ENCODE measurements at places on chromosomes 7 and 10.

DNA sequence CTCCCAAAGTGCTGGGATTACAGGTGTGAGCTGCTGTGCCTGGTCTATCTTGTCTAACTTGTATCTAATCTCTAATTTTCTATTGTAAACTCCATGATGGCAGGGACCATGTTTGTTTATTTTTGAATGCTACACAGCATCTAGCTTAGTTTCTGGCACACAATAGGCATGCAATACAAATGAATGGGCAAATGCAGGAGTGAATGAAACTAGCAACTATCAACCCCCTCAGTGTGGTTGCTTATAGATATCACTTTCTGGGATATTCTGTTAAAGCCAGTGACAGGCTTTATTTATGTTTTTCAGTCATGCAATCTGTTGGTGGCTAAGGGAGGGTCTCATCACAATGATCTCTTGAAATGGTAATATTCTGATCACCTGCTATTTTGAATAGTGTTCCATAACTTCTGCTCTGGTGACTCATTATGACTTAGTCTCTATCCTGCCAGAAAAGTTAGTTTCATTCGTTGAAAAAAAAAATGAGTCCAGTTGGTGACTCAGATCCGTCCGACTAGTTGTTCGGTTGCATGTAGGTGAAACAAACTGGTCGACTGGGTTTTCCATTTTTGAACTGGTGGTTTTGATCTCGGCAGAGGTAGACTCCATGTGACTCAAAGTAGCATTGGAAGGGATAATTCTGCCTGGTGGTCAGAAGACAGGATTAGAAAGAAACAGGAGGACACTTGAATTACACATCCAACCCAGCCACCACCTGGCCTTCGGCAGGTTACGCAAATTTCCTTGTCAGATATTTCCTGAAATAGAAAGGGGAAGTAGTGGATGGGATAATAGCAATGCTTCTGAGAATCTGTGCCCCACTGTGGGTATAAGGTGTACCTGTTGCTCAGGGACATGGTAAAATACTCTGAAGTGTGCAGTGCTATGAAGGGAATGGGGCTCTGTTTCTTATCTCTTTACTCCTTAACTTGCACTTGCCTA lies 76.8 kb downstream of the GATA3 start:
- no peak for DNase-seq

DNA sequence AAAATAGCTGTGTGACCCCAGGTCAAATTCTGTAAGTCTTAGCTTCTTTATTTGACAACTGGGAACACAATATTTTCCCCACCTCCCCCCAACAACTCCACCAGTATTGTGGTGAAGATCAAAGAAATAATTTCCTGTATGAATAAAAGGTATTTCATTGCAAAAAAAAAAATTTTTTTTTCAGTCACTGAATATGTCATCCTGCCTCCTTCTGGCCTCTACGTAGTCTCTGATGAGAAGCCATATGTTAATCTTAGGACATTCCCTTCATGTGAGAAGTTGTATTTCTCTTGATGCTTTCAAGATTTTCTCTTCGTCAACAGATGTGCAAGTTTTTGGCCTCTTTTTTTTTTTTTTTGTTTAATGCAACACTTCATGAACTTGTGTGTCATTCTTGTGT lies 33.0 kb downstream of the ZNF33A start:
- no peak for DNase-seq

- no peak for DNase-seq
These were observed 61.2 kb upstream of the AGR3 start for GRCh38 chr7:16942929-16943509.

DNA sequence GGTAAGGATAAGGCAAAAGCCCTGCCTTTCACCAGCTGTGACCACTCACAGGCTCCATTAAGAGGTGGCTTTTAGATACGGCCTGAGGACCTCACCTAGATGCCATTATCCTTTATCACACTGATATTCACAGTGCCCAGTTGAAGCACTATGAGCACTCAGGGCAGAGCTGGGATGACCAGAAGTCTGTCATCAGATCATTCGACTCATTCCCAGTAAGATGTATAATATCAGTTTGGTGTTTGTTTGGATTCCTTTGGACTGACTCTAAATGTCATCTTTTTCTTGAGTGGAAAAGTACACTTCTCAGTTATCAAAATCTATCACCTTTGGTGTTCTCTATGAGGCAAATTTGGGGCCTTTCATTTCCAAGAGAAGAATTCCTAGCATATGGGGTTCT lies 18.7 kb downstream of the CCDC136 start:
- DNase-seq = no peak

DNA sequence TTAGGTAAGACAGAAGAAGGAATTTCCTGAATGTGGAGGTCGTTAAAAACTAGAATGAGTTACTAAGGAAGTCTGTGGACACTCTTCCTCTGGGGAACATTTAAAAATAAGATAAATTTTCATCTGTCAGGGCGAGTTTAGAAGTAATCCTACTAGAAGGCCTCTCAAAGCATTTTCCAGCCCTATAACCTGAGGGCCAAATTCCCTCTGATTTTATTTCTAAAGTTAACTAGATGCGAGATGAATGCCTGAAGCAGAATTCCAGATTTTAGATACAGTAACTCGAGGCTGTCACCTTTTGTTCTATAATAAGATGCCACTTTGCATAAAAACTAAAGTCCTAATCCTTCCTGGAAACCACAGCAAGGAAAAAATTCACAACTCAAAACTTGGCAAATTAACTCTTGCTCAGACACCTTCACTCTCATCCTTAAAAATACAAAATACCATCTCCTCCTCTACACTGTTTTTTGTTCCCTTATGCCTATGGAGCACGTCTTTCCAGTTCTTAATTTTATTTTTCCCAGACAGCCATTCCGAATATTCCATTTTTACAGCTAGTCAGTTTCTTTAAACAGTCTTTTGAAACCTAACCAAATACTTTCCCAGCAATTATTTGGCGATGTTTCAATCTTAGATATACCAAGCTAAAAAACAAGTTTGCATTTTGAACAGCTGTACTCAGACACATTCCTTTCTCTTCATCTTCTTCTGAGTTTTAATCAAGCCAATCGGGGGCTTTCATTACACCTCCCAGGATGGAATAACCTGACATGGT lies 420.7 kb upstream of the NFE2L3 start:
- no peak for DNase-seq

DNA sequence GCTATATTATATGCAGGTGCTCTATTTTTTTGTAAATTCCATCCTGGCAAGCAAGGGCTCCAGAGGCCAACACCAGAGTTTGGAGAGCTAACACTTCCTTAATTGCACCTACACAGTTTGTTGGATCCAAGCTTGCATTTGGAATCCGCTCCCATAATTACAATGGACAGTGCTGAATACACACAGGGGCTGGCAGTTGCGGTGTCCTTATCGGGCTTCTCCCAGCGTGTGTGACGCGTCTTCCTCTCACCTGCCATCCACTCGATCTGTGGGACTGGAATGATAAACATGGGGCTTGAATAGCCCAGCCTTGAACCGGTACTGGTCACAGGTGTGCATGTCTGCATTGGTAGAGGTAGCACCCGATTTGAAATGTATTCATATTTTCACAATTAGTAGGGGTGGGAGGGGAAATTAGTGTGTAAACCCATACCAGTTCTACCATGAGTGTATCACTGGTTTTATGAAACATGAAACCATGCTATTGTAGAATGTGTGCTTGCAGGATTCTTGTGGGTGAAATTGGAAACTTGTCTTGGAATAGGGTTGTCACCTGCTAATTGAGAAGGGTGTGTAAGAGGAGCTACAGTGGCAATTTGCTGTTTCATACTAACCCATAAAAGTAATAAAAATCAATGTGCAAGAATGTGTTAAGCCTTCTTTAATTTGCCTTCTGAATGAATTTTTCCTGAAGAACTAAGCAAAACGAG lies 316.5 kb downstream of the WDR11 start:
- DNase-seq = no peak

DNA sequence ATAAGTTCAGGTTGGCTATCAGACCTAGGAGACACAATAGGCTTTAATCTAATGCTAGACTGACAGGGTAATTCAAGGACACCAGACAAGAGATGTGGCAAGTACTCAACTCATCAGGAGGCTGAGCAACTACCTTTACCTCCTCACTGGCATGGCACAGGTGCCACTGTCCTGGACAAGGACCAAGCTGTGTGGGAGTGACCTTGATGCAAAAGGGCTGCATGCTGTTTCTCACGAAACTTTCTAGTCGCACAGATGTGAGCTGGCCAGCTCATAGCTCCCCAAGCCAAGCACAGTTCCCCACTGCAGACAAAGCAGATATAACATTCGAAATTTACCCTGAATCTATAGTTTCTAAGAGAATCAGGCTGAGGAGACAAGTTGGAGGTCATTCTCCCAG lies 207.6 kb upstream of the GHITM start:
- no peak for DNase-seq

- no peak for DNase-seq
These were observed 50.0 kb upstream of the INSIG1 start for GRCh38 chr7:155247479-155248365.

DNA sequence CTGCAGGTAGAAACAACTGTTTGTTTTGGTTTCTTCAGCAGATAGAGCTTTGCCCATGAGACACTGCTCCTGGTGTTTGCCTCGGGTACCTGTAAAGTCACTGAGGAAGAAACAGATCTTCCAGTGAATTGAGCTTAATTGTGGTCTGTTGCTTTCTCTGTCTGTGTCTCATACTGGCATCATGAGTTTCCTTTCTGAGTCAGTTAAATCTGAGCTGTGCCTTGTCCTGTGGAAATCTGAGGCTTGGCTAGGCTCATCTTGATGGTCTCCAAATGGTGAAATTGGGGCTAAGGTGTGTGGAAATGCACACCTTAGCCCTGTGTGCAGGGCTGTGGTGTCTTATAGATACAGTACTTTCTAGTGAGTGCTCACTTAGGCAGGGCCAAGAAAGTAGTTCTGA lies 67.4 kb downstream of the GBF1 start:
- DNase-seq = no peak

DNA sequence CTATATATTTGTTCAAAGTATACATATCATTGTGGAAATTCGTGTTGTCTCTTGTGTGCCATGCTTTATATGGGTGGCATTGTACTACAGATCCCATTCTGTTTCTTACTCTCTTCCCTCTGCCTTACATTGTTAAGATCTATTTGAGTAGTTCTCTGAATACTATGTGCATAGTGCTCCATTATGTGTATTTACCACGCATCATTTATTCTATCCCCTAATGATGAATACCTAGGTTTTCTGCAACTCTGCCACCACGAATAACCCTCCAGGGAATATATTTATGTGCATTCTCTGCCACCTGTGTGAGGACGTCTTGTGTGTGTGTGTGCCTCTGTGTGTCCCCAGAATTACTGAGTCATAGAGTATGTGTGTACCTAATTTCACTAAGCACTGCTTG lies 431.2 kb upstream of the C7orf33 start:
- DNase-seq = no peak

GRCh38 chr10:61845950-61846268 lies 55.6 kb upstream of the ARID5B start:
- DNase-seq = no peak
